Omental fat pad (tissue), 4 donors: ENCODE measurements at places on chromosomes 6 and 20.

DNA sequence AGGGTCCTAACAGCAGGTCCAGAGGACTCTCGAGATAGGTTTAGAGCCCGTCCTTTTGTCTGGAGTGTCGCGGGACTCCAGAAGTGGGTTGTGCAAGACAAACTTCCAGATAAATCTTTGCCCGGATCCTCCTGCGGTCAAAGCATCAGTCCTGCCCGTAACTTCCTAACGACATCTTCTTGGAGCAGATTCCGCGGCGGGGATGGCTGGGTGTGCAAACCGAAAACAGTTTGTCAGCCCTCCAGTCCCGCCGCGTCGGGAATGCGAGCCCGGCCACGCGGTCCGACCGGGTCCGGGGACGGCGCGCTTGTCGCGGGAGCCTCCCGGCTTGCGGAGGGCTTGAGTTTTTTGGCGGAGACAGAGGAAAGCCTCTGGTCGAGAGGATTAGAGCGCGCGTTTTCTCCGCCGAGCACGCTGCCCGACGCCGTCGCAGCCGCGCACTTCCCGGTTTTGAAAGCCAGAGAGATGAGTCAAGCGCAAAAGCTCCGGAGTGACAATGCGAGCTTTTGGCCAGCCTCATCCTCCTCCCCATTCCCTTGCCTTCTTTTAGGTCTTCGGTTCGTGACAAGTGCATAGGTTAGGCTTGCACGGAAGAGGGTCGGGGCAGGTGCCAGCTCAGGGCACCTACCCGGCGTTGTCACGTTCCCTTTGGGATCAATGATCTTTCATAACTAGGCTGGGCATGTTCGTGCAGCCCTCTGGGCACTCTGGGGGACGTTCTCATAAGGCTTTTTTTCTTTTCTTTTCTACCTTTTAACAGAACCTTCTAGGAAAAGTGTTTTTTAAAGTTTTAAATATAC lies 91.3 kb upstream of the PRDM1 start:
- peak; percentile 40 for DNase-seq

DNA sequence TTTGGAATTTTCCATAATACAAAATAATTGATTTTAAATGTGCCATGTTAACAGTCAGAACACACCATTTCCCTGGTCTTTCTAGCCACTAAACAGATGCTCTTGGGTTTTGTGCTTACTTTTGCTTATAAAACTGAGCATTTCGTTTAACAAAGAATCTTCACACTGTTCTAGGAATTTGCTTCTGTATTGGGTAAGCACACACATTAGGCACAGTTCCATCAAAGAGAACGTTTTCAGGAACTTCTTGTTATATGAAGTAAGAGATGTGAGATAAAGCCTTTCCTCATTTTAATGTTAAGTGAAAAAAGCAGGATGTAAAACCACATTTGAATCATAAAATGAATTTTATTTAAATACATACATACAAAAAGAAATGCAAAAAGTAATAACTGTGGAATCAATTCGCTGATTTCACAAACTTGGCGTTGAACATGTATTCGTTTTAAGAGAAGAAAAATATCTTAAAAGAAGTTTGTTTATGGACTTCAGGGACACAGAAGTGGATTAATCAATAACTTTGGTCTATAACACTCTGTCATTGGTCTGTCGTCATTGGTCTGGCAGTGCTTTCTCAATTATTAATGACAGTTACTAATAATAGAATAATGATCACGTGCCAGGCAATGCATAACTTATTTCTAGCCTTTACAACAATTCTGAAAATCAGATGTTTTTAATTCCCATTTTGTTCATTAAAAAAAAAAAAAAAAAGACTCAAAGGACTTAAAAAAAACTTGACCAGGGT lies 199.9 kb upstream of the PRDM1 start:
- DNase-seq: no peak

DNA sequence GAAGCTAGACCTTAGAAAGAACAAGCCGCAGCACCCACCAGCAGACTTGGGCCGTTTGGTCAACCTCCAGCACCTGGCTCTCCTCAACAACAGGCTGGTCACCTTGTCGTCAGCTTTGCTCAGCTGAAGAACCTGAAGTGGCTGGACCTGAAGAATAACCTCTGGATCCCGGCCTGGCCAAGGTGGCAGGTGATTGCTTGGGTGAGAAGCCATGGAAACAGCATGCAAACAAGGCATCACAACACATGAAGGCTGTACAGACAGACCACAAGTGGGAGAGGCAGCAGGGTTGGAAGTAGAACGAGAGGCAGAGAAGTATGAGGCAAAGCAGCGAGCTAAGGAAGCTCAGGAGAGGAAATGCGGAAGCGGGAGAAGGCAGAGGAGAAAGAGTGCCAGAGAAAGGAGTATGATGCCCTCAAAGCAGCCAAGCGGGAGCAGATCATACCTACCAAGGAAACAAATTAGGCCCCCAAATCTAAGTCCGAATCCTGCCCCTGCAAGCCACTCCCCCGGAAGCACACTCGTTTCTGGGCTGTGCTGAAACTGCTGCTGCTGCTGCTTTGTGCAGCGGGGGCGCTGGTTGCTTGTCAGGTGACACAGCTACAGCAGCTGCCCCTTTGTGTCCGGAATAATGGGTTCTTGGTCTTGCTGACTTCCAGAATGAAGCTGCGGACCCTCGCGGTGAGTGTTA lies 121.6 kb upstream of the LGSN start:
- no peak for DNase-seq

DNA sequence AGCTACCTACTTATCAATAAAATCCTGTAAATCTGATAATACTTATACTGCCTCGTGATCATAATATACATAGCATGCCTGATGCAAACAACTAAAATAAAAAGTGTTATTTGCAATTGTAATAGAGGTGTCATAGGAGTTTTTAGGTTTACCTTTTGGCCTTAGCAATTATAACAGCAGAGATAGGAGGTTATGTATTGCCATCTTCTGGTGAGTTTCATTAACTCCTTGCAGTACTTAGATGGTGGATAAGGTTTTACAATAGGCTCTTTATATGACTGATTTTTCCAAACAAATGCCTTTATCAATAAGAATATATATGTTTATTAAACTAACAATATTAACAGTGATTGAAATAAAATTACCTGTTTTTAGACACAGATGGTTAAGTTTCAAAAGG lies 27.8 kb upstream of the MYCT1 start:
- DNase-seq: no peak

DNA sequence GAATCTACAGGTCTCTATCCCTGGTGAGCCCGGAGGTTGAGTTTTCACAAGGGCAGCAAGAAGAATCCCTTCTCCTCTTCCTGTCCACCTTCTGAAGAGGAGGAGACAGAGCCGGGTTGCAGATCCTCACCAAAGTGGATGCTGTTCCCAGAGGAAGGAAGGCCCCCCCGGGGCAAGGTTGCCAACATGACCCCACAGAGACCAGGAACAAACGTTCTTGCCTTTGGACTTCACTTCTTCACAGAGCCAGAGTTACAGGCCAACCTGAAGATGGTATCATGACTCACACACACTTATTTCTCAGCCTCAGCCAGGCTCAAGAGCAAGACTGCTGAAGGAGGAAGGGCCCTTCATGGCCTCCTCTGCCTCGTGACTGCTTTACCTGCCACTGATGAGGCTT lies 384.3 kb downstream of the CD83 start:
- no peak for DNase-seq

- no peak for DNase-seq
Observed at GRCh38 chr20:32967961-32968457, 36.2 kb downstream of the SUN5 start.

GRCh38 chr20:62761759-62762131 lies 34.5 kb upstream of the MRGBP start:
- no peak for DNase-seq

DNA sequence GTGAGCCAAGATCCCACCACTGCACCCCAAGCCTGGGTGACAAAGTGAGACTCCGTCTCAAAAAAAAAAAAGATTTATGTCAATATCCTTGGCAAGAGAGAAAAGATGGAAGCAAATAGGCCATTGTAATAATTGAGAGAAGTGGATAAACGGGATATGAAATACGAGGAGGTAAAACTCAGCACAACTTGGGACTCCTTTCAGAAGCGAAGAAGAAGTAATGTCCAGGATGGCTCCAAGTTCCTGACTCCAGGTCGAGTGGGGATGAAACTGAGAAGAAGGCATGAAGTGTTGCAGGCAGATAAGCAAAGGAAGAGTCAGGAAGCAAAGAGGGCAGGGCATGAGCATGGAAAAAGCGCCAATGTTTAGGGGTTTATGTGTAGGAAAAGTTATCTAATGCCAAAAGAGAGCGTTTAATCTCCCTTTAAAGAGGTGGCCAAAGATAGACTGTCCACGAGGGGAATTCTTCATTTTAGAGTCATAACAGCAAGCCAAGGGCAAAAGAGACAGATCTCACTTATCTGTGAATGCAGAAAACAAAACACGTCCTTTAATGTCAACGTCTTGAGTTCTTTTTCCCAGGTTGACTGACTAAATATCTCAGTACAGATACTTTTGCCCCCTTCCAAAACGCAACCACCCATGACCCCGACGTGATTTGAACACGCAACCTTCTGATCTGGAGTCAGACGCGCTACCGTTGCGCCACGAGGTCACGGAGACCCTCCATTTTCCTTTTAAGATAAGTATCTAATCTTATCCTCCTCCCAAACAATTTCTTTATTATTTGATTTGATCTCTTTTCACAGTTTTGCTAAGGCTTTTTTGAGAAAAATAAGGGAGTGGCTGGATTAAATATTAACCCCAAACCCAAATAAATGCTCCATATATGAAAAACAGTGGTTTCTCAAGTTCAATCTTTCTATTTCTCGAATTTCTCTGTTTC lies 46.3 kb upstream of the BTN3A2 start:
- DNase-seq: no peak

- DNase-seq: no peak
Observed at GRCh38 chr6:4687989-4688947, 87.9 kb upstream of the CDYL start.

DNA sequence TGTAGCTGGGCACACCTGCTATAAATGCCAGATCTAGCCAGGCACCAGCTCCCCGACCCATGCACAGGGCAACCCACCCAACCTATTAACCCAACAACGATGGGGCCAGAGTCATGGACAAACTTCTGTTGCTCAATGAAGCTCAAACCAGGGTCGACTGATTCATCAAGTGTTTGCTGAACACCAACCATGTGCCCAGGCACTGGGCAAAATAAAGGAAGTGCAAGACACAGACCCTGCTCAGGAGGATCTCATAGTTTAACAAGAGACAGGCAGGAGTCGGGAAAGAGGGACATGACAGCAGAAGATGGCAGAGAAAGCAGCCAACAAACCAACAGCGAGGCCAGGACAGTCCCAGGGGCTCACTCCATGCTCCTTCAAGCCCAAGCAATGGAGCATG lies 18.8 kb downstream of the KCNK5 start:
- DNase-seq: no peak

- no peak for DNase-seq
Observed at GRCh38 chr6:137723273-137724017, 143.6 kb upstream of the TNFAIP3 start.

DNA sequence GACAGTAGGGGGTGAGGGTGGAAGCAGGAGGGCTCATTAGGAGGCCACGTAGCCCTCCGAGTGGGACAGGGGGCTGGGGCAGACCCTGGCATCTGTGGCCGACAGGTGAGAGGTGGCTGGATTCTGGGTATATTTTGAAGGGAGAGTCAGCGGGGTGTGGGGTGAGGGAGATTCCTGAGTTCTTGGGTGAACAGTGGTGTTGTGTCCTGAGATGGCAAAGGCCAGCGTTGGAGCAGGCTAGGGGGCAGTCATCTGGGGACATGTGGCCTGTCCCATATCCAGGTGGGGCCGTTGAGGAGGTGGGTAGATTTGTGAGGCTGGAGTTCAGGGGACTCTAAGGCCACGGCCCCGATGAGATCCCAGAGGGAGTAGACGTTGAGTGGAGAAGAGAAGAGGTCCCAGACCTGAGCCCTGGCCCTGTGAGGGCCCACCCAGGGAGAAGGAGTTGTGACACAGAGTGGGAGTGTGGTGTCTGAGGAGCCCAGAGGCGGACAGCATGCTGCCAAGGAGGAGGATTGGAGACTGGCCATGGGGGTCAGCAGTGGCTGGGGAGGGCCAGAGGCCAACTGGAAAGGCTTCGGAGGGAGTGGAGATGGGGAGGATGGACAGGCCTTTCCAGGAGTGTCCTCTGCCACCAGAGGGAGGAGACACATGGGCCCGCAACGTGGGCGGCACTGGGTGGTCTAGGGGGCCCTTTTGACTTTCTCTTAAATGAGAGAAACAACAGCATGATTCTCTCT lies 19.6 kb downstream of the PACSIN1 start:
- no peak for DNase-seq

- peak; percentile 48 for DNase-seq
Observed at GRCh38 chr6:137728386-137729349, 138.4 kb upstream of the TNFAIP3 start.

- no peak for DNase-seq
Observed at GRCh38 chr6:145199961-145200360, 535.4 kb downstream of the EPM2A start.

GRCh38 chr6:55666037-55666436 lies 87.0 kb upstream of the HMGCLL1 start:
- no peak for DNase-seq

- no peak for DNase-seq
Observed at GRCh38 chr6:53360093-53360912, 11.6 kb upstream of the ELOVL5 start.

GRCh38 chr6:6932341-6932740 lies 175.4 kb upstream of the RREB1 start:
- no peak for DNase-seq

DNA sequence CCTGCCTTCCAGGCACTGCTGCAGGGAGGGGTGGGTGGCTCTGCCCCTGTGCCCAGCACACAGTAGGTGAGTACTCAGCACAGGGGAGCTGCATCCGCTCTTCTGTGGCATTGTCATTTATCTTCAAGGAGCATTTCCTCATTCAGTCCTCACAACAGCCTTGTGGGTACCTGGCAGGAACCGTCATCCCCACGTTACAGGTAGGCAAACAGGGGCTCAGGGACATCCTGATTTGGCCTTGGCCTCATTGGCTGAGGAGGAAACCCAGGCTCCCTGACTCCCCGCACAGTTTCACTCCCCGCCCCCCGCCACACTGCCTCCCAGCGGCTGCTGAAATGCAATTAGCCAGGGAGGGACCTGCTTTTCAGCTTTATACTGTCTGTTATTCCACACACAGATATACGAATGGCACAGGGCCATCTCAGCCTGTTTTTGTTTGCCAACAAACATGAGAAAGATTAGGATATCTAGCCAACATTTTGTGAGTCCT lies 24.2 kb upstream of the PNPLA1 start:
- DNase-seq: no peak

GRCh38 chr6:143647732-143648131 lies 30.0 kb upstream of the PHACTR2 start:
- no peak for DNase-seq

GRCh38 chr6:16681260-16681873 lies 79.9 kb downstream of the ATXN1 start:
- DNase-seq: no peak

- DNase-seq: no peak
Observed at GRCh38 chr6:20487669-20488375, 46.4 kb upstream of the CDKAL1 start.

DNA sequence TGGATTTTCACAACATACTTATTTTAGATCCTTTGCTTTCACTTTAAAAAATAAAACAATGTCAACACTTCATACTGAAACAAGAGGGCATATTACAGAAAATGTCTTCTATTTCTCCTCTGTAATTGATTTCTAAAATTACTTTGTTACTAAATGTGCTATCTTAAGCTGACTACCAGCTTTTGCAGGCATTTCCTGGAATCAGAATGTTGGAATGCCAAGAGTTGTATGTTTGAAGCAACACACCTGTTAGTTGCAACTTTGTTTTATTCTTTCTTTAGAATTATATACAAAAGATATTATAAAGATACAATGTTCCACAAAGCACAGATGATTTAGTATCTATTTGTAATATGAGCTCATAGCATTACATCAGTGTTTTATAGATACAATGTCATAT lies 62.5 kb upstream of the TMEM170B start:
- no peak for DNase-seq
